ENCODE measurements at places on chromosomes 12 and 14.

GRCh38 chr12:91877022-91877421 lies 268.6 kb downstream of the BTG1 start:
- DNase-seq: no peak

GRCh38 chr12:27425306-27425705 lies 21.2 kb upstream of the SMCO2 start:
- DNase-seq: no peak

DNA sequence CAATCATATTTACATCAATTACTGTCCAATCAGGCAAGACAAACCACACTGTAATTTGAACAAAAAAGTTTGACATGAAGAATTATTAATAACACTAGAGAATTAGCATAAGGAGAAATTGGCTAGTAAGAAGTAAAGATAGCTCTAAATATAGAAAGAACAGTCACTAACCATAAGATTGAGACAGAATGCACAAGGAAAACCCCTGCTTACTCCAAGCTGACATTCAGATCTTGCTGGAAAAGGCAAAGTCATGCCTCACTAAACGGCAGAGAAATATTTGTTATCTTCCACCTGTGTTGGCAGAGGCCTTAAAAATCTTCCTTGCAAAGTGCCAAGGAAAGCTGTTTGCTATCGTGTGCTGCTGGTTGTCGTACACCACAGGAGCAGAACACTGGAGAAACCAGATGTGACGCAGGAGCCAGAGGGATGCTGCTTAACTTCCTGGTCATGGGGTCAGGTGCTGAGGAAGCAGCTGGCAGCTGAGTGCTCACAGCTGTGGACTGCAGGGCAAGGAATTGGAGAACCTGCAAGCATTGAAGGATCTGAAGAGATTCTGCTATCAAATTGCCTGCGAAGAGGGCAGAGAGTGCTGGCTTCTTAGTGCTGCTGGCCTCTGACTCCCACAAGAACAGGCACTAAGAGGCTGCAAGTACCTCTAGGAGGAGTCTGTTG lies 1323.3 kb downstream of the LRFN5 start:
- no peak for DNase-seq

DNA sequence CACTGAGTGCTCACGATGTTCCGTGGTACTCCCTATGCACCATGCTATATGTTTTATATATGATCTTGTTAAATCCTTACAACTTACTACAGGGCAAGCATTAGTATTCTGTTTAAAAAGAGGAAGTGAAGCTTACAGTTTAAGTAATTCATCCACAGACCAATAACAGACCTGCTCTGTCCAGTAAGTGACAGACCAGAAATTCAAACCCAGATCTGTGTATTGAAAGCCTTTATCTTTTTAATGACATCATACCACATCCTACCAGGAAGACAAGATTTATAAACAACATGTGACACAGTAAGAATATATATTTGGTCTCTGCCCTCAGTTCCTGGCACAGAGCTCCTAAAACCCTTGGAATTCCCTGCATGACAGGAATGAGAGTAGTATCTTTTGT lies 206.5 kb downstream of the STXBP6 start:
- no peak for DNase-seq

GRCh38 chr12:45400991-45401390 lies 185.1 kb downstream of the ANO6 start:
- DNase-seq: no peak

Data from retinal pigment epithelial cell (primary cell).